ENCODE measurements at places on chromosomes 5 and 9.

DNA sequence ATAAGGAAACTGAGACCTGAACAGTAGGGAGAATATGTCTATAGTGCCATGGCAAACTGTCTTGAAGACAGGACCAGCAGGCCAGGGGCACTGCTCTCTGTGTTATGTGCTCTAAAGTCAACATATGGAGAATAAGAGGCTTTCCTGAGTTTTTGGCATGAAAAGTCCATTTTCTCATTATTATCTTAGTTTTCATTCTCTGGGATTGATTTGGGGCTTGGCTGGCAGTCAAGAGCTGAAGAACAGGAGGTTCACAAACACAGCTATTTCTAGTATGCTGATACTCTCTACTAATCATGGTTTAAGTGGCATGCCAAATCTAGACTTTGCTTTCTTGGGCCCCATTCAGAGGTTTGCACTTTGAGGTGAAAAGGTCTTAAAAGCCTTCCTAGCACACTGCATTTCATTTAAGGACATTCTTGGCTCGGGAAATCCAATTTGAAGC, 404.4 kb downstream of the ZNF608 start:
- DNase-seq = no peak

- no peak for DNase-seq
These were observed 4.2 kb upstream of the FIBCD1 start for GRCh38 chr9:130943221-130943620.

DNA sequence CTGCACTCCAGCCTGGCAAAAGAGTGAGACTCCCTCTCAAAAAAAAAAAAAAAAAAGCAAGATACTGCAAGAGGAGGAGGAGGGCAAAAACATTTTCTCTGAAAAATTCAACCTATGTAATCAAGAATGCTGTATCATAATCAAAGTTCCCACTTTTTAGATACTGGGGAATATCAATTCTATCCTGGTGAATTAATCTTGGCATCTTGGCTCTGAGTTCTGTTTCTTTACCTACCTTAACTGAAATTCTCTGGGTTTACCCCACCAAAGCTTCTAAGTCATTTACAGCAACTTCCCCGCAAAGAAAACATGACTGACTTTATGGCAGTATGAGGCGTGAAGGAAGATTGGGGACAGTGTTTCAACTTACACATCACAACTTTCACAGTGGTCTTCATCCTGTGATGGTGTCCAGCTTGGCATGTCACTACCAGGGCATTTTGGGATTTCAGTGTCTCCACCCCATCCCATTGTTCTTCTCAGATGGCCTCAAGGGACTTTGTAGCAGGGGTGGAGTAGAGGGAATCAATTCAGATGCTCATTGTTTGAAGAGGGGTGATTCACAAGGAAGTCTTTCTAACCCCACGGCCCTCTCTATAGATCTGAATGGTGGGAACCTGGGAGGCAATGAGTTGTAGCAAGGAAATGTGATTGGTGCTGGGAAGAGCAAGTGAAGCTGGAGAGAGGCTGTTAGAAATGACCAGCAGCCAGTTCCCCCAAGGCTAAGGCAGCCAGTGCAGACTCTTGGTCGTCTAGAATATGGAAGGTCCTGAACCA, 130.5 kb downstream of the SCAMP1 start:
- DNase-seq = no peak

GRCh38 chr5:72308853-72309191, 11.2 kb downstream of the MRPS27 start:
- DNase-seq = no peak

DNA sequence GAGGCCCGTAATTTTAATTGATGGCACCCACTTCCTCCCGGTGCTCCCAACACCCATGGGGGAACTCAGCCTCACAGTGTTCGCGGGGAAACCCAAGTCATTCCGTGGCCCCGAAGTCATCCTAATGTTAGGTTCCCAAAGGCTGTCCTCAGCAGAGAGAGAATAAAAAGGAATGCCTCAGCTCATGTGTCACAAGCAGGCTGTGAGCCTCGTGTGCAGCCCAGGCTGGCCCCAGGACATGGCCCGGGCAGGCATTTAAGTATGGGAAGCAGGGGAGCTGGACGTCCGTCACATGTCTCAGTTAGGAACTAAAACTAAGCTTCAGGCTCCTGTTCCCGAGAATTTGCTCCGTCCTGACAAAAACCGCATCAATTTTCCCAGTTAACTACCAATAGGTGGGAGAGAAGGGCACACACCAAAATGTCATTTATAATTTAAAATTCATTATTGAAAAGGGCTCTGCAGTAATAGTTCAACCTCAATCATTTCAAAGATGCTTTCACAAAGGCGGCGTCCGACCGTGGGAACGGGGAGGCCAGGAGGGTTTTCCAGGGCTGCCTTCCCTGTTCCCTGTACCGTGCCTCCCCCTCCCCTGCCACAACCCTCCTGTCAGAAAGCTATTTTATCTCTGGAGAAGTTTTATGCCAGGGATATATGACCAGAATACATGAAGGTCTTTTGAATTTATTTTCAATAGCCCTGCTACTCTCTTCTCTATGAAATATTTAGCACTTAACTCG, 137.3 kb downstream of the FSTL4 start:
- no peak for DNase-seq

DNA sequence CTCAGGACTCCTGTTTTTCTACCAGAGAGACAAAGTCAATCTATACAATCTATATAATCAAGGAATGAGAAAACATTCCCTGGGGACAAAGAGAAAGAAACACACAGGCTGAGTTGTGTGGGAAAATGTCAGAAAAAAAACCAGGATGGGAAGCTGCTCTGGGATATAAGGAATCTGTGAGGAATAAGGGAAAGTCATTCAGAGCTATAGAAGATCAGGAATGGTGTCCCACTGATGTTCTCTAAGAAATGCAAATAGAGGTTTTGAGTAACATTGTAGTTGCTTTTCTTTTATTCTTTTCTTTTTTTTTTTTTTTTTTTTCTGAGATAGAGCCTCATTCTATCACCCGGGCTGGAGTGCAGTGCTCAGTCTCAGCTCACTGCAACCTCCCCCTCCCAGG, 605.9 kb upstream of the KLF4 start:
- DNase-seq = no peak

DNA sequence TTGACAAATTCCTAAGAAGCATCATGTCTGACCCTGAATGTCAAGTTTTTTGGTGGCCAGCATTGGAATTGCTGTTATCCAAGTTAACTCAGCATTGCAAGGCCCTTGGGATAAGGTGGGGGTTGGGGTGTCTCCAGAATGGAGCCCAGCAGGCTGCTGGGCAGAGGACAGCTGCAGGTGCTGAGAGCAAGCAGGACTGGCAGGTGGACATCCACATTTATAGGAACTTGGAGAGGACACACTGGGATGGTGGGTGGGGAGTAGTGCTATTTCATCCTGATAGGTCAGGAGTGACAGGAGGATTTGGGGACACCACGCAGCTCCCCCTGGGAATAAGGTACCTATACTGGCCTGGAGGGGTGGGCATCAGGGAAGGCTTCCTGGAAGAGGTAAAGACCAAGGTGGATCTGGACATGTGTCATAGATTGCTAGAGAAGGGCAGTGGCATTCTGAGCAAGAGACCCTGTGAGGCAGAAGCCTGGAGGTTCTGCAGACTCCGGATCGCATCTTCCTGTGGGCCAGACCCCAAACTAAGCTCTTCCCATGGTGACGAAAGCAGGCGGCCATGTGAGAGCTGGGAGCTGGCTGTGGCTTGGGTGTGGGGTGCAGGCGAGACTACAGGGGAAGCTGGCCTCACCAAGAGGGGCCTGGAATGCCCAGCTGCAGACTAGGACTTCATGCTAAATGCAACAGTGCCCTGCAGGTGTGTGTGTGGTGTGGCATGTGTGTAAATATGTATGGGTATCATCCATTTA, 148.1 kb downstream of the RGS3 start:
- DNase-seq = no peak

DNA sequence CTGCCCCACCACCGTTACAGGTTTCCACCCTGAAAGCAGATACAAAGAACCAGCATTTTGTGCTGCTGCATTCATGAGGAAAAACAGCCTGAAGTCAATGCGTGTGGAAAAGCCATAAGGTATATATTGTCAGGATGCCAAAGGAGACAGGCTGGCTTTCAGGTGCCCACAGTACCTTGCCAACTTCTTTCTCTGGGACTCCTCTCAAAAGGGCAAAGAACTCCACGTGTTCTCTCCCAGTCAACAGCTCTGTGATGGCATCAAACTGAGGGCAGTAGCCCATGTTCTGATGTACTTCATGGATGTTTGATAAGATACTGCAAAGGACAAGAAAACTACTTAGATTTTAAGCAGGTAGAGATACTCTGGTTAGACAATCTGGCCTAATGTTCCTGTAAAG, 24.3 kb downstream of the NIPSNAP3B start:
- DNase-seq = no peak

DNA sequence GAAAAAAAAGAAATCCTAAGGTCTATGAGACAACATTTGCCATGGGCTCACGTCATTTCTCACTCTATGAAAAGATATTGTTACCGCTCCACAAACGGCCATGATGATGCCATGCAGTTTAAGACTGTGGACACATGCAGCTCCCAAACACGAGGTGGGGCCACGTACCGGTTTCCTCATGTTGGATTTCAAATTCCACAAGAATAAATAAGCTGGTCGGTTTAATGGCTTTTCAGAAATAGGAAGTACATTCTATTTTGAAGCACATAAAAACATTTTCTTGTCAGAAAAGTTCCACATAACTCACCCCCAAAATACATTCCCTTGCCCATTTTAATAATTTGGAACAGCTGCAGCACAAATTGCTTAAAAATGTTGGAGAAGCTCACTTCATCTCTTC, 130.6 kb downstream of the MYO10 start:
- no peak for DNase-seq

DNA sequence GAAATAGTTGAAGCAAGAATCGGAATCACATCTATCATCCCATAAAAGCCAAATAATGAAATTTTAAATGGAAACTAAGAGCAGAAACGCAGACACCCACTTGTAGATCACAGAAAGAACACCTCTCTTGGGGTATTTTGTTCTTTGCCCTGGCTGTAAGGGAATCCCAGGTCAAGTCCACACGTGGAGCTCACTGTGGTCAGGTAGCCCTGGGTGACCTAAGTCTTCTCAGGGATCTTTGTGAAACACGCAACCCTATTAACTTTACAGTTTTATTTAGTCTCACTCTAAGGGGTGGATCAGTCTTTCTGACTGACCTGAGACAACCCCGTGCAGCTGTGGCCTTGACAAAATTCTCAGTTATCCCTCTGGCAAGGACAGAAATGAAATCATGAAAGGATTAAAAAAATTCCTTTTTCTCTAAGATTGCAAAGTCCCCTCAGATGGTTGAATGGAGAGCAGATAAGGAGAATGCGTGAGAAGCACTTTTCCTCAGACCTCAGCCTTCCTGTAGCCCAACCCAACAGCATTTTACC, 111.6 kb downstream of the NREP start:
- DNase-seq = no peak

DNA sequence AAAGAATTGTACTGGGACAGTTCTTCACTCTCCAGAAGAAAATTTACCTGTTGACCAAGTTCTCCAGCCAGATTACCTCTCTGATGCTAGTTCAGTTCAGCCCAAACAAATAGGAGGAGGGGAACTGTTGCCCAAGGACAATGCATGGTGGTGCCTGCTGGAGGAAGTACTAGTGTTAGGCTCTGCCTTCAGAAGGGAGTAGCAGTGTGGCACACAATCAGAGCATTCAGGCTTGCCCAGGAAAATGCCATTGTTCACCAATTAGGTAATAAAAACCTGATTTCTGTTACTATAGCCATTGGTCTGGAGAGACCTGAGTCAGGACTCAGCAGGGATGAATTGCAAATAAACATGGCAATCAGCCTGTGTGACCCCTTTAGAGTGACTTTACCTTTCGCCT, 720.8 kb upstream of the ZNF608 start:
- no peak for DNase-seq

DNA sequence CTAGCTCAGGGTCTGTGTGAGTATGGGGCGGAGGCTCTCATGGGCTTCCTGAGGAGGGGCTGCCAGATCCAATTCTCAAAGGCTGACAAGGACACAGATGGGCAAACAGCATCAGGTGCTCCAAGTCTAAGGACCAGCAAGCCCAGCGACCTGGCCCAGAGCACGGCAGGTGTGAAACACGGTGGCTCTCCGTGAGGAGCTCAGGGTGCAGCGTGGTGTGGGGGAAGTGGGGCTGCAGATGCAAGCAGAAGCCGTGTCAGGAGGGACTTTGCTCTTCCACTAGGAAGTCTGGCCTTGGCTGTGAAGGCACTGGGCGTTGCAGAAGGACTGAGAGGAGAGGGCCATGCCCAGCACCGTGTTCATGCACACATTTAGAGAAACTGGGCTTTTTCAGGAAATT, 420.0 kb downstream of the GADD45G start:
- DNase-seq = no peak

DNA sequence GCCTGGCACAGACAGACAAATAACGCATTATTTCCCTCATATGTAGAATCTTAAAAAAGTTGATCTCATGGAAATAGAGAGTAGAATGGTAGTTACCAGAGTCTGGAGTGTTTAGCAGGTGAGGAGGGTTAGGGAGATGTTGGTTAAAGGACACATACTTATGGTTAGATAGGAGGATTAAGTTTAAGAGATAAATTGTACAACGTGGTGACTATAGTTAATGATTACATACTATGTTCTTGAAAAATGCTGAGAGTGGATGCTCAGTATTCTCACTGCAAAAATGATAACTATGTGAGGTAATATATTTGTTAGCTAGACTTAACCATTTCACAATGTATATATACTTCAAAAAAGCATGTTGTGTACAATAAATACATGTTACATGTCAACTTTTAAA, 38.0 kb downstream of the CERT1 start:
- DNase-seq = no peak

DNA sequence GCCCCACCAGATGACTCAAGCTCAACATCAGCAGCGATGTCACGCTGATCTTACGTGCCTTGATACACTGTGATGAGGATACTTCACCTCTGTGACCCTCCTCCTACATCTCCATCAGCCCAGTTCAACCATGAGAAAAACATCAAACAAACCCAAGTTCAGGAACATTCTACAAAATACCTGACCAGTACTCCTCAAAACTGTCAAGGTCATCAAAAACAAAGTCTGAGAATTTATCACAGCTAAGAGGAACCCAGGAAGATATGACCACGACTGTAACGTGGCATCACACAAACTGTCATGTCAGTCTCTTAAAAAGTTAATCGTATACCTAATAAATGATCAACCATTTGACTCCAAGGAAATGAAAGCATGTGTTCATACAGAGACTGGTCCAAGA, 90.8 kb downstream of the COL23A1 start:
- no peak for DNase-seq

- no peak for DNase-seq
These were observed 146.8 kb upstream of the FBXL7 start for GRCh38 chr5:15353086-15353645.

DNA sequence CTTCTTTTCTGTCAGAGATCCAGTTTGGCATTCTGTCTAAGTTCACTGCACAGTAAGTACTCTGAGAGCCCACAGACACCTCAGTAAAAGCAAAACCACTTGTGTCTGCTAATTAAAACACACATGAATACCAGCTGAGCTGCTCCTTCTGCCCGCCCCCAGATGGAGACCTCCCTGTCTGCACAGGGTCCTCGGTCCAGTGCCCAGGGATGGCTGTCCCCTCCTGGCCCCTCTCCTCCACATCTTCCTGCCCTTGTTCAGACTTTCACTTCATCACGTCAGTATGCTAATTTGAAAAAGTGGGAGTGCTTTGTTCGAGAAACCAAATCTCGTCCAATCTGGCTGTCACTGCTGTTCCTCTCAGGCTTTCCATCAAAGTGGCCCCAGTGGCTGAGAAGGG, 43.5 kb downstream of the LIX1 start:
- DNase-seq = peak; percentile 27
